T-cell (primary cell): ENCODE measurements at places on chromosomes 1 and 21. TPM values are rescaled to one million over a fixed set of nuclear protein-coding genes. Genes with fewer than 3 reads are reported as not detected.

Gene LRRN2
- total RNA-seq, result not detected

Gene RNF186
- total RNA-seq, result not detected

Gene RIMS3
- 1.8 TPM for total RNA-seq

DNA sequence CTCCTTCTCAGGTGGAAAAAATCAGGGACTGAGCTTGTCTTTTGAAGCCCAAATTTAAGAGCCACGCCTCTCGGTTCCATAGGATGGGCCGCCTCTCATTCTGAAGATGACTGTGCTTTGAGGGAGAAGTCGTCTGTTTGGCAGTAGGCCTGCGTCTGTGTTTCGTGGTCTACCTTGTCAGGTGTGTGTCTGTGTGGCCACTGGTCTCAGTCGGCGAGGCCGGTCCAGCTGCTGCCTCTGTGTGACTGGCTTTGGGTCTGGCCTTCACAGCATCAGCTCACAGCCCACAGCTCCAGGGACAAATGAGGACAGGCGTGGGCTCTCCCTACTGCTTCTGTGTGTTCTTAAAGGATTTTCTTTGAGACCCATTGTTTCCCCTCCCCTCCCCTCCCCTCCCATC lies 50.3 kb downstream of the B3GALT5 start:
- no peak for DNase-seq

GRCh38 chr1:91325456-91325855 lies 79.2 kb downstream of the HFM1 start:
- DNase-seq, result no peak

DNA sequence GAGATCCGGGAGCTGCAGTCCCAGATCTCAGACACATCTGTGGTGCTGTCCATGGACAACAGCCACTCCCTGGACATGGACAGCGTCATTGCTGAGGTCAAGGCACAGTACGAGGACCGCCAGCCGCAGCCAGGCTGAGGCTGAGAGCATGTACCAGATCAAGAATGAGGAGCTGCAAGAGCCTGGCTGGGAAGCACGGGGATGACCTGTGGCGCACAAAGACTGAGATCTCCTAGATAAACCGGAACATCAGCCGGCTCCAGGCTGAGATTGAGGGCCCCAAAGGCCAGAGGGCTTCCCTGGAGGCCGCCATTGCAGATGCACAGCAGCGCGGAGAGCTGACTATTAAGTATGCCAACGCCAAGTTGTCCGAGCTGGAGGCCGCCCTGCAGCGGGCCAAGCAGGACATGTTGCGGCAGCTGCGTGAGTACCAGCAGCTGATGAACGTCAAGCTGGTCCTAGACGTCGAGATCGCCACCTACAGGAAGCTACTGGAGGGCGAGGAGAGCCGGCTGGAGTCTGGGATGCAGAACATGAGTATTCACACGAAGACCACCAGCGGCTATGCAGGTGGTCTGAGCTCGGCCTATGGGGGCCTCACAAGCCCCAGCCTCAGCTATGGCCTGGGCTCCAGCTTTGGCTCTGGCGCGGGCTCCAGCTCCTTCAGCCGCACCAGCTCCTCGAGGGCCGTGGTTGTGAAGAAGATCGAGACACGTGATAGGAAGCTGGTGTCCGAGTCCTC lies 25.5 kb downstream of the ETV3L start:
- peak; percentile 19 for DNase-seq

Gene ADGRL4
- total RNA-seq, result not detected

- DNase-seq, result no peak
Observed at GRCh38 chr1:56024155-56024554, 555.2 kb downstream of the PLPP3 start.

DNA sequence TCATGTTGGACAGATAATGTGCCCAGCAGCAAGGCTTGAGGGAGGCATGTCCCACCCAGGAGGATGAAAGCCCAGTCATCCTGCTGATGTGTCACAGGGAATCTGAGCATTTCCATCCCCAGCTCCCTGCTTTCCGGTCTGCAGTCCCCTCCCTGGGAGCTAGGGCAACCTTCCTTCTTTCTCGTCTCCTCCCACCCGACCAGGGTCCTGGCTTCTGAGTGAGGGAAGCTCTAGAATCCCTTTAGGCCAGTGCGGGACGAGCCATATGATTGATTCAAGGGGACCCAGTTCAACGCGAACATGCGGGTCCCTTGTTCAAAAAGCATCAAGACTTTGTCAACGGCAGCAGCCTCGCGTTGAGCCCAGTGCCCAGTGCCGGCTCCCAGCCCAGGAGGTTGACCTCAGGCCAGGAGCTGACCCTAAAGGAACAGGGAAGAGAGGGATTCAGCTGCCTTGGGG lies 96.7 kb upstream of the TMPRSS2 start:
- no peak for DNase-seq

DNA sequence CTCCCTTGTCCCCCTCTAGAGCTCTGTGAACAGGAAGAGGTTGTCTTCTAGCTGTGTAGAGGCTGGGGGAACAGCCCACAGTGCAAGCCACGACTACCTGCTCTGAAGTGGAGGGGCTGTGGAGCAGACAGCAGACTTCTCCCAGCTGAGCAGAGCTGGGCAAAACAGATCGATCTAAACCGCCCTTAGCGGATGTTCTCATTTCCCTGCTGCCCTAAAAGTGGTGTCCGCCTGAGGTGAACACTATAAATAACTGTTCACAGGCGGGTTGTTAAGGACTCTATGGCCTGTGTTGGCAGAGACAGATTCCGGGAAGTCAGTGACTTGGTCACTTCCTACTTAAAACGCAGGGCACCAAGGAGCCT lies 203.2 kb downstream of the RHOU start:
- DNase-seq, result peak; percentile 37

GRCh38 chr1:66947267-66947666 lies 22.5 kb downstream of the MIER1 start:
- DNase-seq, result no peak

DNA sequence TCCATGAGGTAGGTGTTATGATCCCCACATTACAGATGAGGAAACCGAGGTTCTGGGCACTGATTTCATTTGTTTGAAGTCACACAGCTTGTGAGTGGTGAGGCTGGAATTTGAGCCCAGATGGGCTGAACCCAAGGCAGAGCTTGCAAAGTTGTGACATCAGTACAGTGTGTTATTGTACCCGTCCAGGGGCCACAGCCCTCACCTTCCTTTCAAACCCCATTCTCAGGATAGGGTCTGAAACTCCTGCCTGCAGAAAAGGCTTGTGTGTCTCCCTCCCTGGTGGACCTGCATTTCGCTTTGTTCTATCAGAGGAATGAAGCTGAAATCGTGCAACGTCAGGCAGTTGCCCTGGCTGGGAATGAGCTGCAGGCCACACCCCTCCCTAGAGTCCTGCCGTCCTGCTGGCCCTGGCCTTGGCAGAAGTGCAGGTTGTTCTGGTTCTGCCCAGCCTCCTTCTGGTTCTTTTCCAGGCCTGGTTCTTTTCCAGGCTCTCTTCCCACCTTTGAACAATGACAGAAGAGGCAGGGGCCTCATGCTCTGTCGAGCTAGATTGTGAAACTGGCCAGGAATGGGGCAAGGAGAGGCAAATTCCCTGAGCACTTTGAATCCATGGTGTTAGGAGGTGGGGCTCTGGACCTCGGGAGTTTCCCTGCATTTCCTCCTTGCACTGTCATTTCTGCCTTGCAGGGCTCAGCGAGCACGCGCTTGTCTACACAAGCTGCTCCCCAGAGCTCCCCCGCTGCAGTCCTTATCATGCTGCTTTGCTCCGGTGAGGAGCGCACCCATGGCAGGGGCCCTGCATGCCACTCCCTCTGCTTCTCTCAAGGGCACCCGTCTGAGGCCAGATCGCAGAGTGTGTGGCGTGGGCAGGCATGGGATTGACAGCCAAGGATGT lies 8.2 kb upstream of the MYOM3 start:
- no peak for DNase-seq

Gene INAVA
- total RNA-seq, result 0.30 TPM

DNA sequence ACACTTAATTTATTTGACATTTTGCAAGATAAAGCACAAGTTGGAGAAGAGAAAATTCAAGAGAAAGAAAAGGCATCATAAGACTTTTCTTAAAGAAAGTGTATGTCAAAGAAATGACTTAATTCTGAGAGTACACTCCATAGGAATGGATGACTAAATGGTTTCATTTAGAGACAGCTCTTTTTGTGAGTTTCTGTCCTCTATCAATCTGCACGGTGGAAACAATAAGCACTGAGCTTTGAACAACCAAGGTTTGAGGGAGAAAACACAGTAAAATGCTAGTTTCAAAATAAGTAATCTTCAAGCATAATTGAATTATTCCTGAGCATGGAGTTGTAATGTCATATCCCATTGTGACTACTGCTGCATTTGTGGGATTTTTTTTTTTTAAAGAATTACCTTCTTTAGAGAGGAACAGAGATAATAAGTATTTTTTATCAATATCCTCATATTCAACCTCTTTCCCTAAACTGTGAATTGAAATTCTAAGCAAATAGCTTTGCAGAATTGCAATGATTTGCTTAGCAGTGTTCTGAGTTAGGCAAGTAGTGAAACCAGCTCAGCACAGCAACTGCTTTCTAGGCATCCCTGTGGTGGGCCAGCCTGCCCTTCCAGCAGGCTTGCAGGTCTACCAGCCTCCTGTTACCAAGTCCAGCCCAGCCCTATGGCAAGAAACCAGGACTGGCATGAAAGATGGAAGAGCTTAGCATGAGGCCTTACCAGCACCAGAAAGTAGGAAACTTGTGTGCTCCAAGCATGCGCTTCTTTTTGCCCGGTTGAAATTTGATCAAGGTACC lies 38.2 kb downstream of the KCNJ6 start:
- DNase-seq, result no peak

DNA sequence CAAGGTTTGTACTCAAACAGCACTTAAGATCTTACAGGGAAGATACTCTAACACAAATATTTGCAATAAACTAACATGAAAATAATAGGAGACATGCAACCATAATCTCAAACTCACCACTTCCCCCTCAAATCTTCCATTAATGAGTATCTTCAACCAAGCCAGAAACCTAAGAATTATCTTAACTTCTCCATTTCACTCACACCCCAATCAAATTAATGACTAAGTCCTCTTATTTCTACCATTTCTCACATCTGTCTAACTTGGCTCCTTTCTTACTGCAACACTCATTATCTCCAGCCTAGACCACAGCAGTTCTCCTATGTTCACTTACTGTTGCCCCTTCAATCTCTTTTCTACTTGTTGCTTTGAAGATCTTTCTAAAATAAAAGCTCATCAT lies 10.4 kb downstream of the RBBP5 start:
- no peak for DNase-seq

DNA sequence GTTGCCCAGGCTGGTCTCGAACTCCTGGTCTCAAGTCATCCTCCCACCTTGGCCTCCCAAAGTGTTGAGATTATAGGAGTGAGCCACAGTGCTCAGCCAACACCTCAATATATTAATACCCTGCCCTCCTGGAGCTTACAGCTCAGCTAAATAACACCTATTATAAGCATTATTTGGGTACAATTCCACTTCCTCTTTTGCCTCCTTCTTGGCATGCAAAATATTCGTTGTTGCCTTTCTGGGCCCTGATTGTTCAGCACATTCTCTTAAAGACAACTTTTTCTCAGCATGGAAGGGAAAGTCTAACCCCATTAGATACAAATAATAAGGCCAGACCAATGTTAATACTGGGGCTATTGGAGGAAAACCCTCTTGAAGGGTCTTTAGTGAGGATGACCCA lies 2.8 kb downstream of the PAQR7 start:
- DNase-seq, result no peak

Gene CASP9
- 14.5 TPM for total RNA-seq

Gene OR2T29
- total RNA-seq, result not detected

GRCh38 chr1:160367934-160368923 lies 1.4 kb downstream of the NHLH1 start:
- DNase-seq, result no peak

Gene FOXO6
- 0.70 TPM for total RNA-seq

Gene CAPN9
- total RNA-seq, result not detected

Gene OR2T35
- total RNA-seq, result not detected

Gene C1QTNF12
- total RNA-seq, result 4.2 TPM

DNA sequence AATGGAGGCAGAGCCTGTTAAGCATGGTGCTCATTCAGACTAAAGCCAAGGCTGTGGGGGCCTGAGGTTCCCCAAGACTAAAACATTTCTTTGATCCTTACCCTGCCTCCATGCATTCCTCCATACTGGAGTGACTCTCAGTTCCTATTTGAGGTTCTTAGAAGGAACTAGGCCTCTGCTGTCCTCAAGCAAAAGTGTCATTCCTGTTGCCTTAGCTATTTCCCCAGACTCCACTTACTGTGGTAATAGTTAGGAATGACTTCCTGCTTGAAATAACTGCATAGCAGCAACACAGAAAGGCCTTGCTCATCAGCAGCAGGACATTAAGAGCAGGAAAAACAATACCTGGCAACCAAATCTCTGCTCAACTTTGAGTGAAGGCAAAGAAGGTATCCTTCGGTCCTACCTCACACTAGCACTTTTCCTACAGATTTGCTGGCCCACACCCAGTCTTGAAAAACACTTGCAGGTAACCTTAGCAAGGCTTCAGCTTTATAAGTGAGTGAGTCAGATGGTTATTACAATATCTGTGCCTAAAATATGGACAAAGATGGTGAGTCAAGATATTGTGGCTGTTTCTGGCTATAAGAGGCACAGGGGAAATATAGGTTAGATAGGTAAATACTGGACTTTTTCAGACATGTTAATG lies 14.8 kb downstream of the LRRC41 start:
- DNase-seq, result no peak

- DNase-seq, result no peak
Observed at GRCh38 chr1:160643138-160643537, 3.7 kb downstream of the SLAMF1 start.

DNA sequence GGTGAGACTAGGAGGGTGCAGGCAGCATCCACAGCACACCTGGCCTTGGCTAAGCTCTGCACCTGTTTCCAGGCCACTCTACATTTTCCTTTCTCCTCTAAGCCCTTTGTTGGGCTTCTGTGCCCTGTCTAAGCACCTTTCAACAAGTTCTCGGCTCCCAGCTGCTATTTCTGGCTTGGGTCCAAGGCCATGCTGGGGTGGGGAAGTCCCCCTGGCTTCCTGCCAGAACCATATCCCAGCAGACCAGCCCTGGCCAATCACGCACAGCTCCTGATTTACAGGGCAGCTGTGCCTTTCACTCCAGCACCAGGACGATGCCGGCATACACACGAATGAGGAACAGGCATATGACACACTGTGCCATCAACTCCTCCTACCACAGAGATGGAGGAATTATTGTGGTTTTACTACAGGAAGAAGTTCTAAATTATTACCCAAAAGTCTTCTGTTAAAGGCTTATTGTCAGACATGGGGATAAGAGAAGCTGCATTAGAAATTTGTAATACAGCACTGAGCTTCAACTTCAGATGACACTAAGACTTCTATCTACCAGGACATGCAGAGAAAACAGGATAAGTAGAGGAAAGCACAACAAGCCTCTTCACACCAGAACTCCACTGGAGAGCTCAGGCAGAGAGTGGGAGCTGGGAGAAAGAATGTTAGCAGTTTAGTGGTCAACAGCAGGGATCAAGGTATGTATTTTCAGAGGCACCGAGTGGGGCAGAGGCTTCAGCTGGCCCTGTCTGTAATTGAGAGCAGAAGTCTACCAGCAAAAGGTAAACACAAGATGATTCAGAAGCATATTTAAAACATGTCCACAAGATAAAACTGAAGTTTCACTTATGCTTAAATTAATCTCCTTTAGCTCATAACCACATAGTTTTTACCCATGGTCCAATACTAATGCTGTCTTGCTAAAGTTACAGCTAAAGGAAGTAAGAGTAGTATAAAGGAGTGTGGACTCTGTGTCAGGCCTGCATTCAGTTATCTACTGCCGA lies 37.4 kb downstream of the TRIT1 start:
- DNase-seq, result peak; percentile 85

Gene CD58
- total RNA-seq, result 8.9 TPM
